T47D (cell line): ENCODE measurements at places on chromosomes 2 and 18.

- DNase-seq, result no peak
Measured at GRCh38 chr2:119746836-119747686, 12.7 kb upstream of the PTPN4 start.

GRCh38 chr2:184305105-184305504 is 293.2 kb upstream of the ZNF804A start:
- no peak for DNase-seq

GRCh38 chr2:206452242-206452641 is 8.9 kb downstream of the ADAM23 start:
- DNase-seq, result no peak

DNA sequence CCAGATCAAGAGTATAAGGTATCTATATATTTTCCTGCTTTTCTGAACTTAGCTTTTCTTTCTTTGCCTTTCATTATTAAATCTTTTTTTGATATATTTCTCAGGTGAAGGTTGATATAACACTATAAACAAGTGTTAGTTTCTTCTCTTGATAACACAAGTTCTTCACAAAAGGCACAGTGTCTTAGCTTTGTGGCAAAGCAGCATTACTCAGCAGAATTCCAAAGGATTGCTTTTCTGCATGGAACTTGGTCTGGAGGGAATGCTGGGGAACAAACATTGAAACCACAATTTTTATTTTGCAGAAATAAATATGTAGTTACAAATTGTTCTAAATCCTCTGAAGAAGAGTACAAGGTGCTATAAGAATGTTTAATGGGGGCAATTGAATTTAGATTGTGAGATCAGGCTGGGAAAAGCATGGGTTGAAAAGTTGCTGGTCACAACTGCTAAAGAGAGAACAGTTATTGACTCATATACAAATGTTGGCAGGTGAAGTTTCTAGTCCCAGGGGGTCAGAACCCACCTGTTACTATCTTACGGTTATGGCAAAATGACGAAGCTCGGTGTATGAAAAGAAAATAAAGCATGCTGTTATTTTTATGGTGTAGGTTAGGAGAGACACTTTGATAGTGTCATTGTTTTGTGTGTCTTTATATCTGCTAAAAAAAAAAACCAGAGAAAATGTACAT is 68.2 kb downstream of the UBR3 start:
- no peak for DNase-seq

- DNase-seq, result no peak
Measured at GRCh38 chr2:196988639-196989038, 62.1 kb upstream of the PGAP1 start.
